Activated naive CD4-positive, alpha-beta T cell treated with anti-CD3 and anti-CD28 coated beads for 36 hours (primary cell): ENCODE measurements at places on chromosomes 3 and 15.
A peak's percentile ranks its signal among the peaks of the same experiment; 100 is the strongest.

GRCh38 chr3:35200056-35200455 is 439.3 kb upstream of the ARPP21 start:
- DNase-seq: no peak

DNA sequence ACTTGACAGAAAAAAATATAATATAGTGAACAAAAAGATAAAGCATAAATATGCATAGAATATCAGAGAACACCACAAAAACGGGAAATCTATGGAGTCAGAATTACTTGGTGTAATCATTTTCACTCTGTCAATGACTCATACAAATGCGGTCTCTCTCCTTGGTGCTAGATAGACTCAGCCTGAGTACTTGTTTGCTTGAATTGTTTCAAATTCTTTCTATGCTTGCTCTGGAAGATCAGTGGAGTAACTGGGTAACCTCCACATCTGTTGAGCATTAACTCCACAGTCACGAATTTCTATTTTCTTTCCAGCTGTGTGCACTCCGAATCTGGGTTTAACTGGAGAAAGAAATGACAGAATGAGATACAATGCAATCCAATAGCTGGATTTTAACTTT is 760.4 kb downstream of the ZPLD1 start:
- DNase-seq: no peak

- DNase-seq: peak; percentile 73
These were observed 631 bp downstream of the NKTR start for GRCh38 chr3:42600958-42601675.

- DNase-seq: no peak
These were observed 90.3 kb downstream of the TMEM212 start for GRCh38 chr3:171933441-171933840.

DNA sequence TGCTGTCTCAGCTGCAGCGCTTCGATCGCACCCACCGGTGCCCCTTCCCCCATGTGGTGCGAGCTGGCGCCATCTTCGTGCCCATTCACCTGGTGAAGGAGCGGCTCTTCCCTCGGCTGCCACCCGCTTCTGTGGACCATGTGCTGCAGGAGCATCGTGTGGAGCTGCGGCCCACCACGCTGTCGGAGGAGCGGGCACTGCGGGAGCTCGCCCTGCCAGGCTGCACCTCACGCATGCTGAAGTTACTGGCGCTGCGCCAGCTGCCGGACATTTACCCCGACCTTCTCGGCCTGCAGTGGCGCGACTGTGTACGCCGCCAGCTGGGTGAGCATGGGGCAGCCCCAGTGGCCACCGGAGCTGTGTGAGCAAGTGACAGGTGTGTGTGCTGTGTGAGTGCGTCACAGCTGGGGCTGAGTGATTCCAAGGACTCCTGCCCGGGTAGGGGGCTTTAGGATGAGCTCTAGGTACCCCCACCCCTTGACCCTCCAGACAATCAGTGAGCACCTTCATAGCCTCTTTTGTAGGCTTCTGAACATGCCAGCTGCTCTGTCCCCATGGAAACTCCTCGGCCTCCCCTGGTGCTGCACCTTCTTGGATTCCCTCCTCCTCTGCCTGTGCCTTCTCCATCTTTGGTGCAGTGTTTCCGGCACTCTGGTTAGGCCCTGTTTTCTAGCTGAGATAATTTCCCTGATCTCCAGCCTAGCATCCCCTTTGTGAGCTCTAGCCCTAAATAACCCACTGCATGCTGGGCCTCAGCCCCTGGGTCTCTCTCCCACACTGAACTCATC is 7.0 kb downstream of the C15orf39 start:
- DNase-seq: no peak

GRCh38 chr3:144364737-144365136 is 393.1 kb downstream of the DIPK2A start:
- no peak for DNase-seq

GRCh38 chr15:85456798-85457197 is 76.4 kb downstream of the AKAP13 start:
- DNase-seq: no peak

DNA sequence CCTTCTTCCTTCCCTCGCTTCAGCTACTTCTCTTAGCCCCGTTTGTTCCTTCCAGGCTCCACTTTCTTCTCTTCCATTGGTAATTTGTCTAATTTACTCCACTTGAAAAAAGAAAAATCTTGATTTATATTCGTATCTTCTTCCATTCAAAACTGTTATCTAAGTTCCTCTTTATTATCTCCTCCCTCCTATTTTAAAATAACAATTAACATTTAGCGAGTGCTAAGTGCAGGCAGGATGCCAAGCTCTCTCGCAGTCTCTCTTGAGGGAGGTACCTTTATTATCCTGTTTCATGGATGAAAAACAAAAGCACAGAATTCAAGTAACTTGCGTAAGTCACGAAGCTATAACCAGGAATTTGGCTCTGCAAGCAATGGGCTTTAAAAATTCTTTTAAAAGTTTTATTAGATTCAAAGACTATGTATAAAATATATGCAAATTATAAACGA is 418.9 kb upstream of the NAALADL2 start:
- DNase-seq: no peak

- no peak for DNase-seq
These were observed 7.3 kb downstream of the ESYT3 start for GRCh38 chr3:138441742-138442141.

GRCh38 chr3:127454051-127454450 is 136.5 kb downstream of the TPRA1 start:
- no peak for DNase-seq

DNA sequence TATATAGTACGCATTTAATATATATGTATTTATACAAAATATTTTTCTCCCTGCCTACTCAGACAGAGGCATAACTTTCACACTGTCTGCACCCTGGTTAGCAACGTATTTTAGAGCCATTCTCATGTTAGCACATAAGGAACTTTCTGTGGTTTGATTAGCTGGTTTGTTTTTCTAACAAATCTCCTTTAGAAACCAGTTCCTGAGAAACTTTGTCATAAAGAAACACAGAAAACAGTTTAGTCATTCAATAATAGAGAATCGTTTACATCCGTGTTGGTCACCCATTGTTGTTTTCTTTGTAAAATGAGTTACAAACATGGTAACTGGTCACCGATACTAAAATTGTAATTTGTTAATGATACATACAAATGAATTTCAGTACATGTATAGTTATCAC is 5.9 kb upstream of the NGRN start:
- DNase-seq: no peak

DNA sequence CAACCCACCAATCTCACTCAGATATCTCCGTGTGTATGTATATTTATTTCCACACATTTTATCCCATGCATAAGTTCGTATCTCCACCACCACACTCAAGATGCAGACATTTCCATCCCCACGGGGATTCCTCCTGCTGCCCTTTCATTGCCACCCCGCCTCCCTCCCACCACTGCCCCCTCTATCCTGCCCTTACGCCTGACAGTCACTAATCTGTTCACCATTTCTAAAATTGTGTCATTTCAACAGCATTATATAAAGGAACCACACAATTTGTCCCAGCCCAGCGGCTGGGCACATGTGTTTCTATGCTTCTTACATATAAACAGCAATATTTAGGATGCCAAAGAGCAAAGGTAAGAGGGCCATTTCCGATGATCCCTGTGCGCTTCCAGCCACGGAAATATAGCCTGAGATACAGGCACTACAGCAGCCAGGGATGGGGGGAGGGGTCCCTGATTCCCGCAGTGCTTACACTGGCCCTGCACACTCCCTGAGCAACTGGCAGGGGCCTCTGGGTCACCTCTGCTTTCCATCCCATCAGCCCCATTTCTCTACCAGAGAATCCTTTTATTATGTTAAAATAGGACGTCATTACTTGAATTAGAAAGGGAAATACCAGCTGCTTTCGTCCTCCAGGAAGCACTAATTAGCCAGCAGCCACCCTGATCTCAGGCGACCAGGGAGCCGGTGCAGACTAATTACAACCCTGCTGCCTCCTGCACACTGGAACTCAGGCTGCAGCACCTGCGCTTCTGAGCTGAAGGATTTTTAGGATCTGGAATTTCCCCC is 372.0 kb upstream of the ATP10A start:
- DNase-seq: no peak

- DNase-seq: peak; percentile 48
These were observed 13.0 kb downstream of the ZBED2 start for GRCh38 chr3:111582120-111582474.

DNA sequence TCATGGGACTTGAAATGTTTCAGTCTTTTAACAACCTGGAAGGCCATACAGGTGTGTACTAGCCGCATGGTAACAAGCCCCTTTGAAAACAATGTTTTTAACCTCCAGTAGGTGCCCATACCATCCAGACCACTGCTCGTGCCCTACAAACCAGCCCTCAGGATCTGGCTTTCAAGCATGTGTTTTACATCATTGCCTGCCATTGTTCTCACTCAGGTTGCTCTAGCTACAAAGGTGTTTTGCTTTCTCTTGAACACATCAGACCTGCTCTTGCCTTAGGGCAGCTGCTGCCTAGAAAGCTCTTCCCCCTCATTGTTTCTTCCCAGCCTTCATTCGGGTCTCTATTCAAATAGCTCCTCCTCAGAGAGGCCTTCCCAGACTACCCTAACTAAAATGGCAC is 32.3 kb upstream of the MAP3K13 start:
- no peak for DNase-seq

- DNase-seq: peak; percentile 38
These were observed 5.1 kb downstream of the SCAMP2 start for GRCh38 chr15:74868059-74868458.

DNA sequence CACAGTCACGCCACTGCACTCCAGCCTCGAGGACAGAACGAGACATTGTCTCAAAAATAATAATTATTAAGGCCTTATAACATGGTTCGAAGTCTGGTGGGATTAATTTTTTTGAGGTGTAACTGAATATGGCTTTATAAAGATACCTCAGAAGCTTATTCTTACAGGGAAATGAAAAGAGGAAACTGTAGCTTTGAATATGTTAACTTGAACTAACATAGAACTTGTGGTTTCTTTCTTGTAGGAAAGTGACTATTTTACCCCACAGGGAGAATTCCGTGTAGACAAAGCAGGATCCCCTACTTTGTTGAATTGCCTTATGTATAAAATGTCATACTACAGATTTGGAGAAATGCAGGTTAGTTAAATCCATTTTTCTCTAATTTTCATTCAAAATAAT is 96.3 kb downstream of the STT3B start:
- no peak for DNase-seq

DNA sequence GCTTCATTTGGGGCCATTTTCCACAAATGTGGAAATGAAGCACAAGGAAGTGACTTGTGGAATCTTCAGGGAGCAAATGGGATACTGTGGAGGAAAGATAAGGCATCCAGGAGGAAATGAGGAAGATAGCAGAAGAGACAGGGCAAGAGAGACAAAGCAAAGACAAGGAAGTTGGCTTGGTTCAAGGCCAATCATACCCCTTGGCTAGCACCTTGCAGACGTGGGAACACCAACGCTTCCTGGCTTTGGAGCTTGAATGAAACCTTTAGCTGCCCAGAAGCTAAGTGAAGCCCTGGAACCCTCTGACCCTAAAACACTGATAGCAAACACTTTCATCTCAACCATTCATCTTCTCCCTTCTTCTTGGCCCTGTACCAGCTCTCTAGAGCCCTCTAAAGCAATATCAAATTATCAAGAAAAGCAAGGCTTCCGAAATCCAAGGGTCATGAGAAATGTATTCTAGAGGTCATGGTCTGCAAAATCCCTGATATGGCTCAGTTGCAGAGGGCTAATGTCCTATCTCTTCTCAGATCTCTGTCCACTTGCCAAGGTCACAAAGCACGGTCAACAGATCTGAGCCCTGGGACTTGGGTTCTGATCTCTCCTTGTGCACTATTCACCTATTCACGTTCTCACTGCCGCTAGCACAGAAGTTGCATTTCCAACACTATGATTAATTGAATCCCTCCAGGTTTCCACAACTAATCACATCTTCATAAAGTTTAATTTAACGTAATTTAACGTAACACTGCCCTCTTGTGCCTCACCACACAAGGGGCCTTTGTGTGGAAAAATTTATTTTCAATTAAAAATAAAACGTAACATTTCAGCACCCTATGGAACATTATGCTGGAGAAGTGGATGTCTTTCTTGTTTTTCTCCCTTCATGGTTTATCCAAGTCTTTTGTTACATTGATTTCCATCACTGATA is 557.6 kb upstream of the ADAMTS9 start:
- DNase-seq: no peak
